ENCODE measurements at places on chromosomes 5 and 9.

DNA sequence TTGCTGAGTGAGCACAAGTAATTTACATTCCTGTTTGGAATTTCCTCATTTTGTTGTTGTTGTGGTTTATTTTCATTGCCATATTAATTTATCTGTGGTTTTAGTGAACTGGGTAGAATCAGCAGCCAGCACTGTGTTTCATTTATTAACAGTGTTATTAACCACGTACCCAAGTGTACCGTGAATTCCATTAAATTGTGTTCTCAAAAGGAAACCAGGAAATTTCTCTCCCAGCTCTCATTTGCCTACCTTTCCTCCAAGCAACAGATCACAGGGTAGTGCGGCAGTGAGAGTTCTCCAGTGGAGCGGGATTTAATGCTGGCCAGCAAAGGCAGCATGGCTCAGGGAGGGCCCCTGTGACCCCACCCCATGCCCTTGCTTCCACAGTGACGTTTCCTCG, 54.6 kb downstream of the MVB12B start:
- no peak for DNase-seq

DNA sequence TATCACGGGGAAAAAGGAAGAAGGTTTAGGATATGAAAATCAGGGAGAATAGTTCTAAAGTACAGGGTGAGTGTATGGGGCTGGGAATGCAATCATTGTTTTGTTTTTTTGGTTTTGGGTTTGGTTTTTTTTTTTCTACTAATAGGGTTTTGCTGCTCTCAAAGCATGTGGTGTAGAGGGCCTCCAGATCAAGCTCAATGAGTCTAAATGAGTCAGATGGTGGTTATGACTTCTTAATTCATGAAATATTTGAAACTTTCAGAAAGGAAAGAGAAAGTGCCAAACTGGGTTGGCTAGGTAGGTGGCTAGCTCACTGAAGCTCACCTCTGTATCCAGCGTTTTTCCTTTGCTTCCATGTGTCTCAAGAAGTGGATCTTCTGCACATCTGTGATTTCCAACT, 10.7 kb downstream of the OR1L8 start:
- DNase-seq: no peak

DNA sequence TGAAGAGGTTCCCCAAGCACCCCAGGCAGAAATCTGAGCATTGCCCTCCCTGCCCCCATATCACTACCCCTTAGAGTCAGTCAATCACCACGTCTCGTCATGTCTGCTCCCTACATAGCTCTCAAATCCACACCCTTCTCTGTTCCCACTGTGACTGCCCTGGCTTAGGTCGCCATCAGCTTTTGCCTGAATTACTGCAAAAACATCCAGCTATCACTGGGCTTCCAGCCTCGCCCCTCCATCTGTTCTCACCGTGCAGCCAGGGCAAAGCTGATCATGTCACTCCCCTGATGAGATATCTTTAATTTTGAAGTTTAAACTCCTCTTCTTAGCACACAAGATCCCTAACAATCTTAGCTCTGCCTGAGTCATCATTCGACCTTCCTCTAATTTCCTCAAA, 89.6 kb upstream of the TBC1D2 start:
- no peak for DNase-seq

DNA sequence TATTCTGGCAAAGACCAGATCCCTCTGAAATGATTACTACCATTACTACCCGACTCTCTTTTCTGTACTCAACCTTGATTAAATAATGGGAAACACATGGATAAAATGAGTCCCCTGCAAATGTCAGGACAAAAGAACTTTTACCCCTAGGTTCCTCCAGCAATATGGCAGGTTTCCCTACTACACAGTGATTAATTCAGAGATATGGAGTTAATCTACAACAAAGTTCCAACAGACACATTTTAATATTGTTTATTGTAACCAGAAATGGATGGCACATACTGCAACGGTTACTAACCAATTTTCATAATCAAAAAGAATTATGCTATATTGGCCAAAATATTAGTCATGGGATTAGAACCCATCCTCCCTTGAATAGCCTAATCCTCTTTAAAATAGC, 294.8 kb downstream of the ATPSCKMT start:
- no peak for DNase-seq

- no peak for DNase-seq
Measured at GRCh38 chr9:37715260-37715659, 38.3 kb upstream of the TRMT10B start.

DNA sequence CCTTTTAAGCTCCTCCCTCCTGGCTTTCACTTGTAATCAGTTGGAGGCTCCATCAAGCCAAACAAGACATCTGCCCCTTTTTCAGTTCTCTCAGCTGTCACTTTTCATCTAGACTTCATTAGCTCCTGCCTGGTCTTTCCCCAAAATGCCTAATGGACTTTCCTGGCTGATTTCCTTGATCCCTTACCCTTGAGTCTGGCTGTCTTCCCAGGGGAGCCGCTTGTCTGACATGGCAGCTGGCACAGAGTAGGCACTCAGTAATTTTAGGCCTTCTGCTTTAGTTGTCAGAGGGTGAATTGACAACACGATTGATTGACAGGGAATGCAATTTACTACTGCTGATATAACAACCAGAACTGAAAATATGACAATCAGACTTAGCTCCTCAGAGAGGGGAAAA, 2.1 kb downstream of the C9orf153 start:
- no peak for DNase-seq

Measured in activated T-helper 1 cell treated with anti-CD3 and anti-CD28 coated beads, Interleukin-2, amount 50 U/mL, for 16 hours (primary cell).